ENCODE measurements at places on chromosomes 3 and 15. TPM values are rescaled to one million over a fixed set of nuclear protein-coding genes. Genes with fewer than 3 reads are reported as not detected.

Gene GPD1L
- polyA plus RNA-seq: 22.4 TPM

Gene PPARG
- not detected for polyA plus RNA-seq

Gene GOLGA6L10
- polyA plus RNA-seq: not detected

Gene CLEC3B
- 7.6 TPM for polyA plus RNA-seq

GRCh38 chr15:90035095-90035839 is 34.1 kb downstream of the ZNF710 start:
- peak; percentile 95 for DNase-seq

- no peak for DNase-seq
Observed at GRCh38 chr3:149579161-149579560, 78.7 kb downstream of the WWTR1 start.

DNA sequence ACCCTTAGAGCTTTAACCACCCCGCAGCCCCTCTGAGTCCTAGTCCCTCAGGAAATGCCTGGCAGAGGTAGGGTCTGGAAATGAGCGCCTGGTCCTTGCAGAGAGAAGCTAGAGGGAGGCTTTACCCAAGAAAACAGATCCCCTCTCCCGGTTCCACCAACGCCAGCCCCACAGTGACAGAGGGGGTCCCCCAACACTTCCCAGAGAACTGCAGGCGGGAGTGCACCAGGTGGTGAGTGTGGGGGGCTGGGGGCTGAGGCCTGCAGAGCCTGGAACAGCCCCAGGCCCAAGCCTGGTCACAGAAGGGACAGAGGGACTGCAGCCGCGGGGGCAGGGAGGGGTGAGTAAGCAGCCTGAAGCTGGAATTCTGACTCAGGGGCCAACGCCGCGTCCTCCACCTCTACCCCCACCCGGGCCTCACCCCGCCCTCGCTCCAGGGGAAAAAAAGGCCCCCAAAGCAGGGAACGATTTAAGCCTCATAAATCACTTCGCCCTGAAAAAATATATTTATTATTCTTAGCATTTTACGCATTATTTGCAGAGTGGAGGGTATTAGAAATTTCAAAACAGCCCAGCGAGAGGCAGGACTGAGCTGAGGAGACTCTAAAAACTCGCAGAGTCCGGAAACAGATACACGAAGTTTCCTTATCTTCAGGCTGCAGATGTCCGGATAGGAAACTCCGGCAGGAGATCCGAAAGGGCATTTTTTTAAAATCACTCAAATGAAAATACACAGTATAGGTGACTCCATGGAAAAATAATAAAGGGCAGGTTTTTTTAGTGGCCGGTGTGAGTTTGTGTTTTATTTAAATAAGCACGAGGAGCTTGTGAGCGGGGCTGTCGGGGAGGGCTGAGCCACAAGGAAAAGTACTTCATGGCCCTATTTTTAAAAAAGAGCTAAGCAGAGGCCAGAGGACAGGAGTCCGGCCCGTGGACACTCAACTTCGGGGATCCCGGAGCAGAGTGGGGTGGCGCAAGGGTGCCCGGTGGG is 10.0 kb downstream of the GATA2 start:
- DNase-seq: no peak

DNA sequence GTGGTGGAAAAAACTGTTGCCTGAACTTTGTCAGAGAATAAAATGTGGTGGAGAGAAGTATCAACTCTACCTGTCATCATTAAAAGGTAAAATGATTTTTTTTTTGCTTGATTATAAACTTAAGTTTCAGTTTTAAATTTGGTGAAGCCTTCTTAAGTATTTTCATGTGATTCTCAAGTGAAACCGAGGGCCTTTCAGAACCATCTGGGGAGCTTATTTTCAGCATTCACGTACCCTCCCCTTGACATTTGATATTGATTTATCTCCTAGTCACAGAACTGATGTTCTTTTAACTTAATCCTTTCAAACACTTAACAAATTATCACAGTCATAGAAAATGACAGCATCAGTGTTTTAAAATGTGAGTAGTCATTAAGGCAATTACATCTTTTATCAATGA is 38.5 kb downstream of the HPS3 start:
- no peak for DNase-seq

DNA sequence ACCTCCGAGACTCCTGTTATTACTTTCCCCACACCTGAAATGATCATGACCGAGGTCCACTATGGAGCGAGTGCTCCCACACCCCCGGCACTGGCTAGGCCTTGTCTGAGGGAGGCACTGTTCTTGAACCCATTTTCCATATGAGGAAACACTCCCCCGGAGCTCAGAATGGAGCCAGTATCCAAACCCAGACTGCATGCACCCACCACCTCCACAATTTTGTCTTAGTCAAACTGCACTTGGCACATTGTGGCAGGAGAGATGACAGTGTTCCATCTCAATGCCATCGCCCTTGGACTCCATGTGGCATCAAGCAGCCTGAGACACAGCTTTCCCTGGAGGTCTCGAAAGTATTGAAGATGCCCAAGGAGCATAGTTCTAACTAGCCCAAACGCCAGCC is 154.1 kb downstream of the NUP210 start:
- no peak for DNase-seq

DNA sequence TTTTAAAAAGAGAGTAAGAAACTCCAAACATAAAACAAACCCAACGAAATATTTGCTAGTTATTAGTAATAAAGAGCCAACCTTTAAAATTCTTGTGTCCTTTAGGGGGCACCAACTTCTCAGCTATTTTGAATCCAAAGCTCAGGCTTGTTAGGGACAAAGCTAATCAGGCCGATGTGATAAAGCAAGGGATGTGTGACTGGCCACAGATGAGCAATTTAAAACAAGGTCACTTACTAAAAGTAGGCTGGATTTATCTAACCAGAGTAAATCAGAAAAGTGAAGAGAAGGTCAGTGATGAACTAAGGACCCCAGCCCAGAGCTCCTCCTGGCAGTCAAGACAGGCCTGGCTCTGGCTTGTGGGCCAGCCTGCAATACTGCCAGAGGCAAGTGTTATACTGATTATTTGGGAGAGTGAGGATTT is 108.5 kb downstream of the CYP19A1 start:
- no peak for DNase-seq

Measured in immature natural killer cell (primary cell).